ENCODE measurements at places on chromosomes 2 and 18. TPM values are rescaled to one million over a fixed set of nuclear protein-coding genes. Genes with fewer than 3 reads are reported as not detected.

- DNase-seq, result no peak
Measured at GRCh38 chr18:26181343-26181826, 44.9 kb upstream of the TAF4B start.

The OBSL1 gene
- polyA plus RNA-seq, result 143 TPM

- no peak for DNase-seq
Measured at GRCh38 chr2:187939180-187939579, 352.5 kb upstream of the GULP1 start.

DNA sequence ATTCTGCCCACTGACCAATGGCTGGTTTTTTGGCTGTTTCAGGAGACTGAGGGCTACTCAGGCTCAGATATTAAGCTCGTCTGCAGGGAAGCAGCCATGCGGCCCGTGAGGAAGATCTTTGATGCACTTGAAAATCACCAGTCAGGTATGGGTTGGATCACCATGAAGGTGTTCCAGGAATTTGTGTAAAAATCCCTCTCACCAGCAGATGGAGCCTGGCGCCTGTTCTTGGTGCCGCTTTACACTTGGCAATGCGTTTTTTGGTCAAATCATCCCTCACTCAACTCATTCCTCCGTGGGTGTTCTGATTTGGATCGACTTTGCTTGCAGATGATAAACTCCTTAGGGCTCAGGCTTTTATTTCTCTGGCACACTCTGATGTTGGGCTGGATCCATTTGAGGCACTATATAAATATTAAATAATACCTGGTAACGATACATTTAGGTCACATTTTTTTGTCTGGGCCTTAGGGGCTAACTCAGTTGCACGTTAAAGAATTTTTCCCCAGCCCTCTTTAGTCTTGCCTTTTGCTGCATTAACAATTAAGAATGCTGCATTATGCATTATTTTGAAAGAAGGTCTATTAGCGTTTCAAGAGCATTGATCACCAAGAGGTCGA is 50.0 kb downstream of the HDHD2 start:
- peak; percentile 29 for DNase-seq

GRCh38 chr18:79772108-79772864 is 25.5 kb upstream of the KCNG2 start:
- DNase-seq, result no peak

- DNase-seq, result no peak
Measured at GRCh38 chr18:76392349-76392748, 102.7 kb downstream of the ZNF516 start.

DNA sequence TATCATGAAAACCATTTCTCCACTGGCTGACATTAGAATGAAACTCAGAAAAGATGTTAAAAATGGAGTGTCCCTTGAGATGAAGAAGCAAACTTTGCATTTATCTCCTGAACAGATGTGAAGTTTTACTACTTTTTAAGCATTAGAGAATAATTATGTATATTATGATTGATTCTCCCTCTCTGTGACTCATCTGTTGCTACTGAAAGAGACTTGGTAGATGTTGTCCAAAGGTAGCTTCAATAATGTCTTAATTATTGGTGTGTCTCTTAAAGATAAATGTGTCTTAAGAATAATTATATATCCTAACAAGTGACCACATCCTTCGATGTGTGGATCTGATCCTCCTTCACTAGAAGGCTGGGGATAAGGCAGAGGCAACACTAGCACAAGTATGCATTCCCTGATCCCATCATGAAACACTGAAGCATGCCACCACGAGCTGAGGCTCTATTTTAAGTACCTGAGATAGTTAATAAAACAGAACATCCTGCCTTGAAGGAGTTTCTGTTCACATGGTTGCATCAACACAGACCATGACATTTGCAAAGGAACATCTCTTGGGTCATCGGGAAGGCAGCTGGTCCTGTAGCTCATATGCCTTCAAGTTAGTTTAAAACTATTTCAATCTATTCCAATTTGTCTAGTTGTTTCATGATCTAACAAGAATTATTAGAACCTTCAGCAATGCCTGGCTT is 15.5 kb downstream of the RND3 start:
- DNase-seq, result no peak

Measured in right renal pelvis (tissue), 4 donors.